ENCODE measurements at places on chromosomes 7 and 10.
A peak's percentile ranks its signal among the peaks of the same experiment; 100 is the strongest.

GRCh38 chr10:10703382-10703781, 314.3 kb upstream of the CELF2 start:
- DNase-seq, result no peak

DNA sequence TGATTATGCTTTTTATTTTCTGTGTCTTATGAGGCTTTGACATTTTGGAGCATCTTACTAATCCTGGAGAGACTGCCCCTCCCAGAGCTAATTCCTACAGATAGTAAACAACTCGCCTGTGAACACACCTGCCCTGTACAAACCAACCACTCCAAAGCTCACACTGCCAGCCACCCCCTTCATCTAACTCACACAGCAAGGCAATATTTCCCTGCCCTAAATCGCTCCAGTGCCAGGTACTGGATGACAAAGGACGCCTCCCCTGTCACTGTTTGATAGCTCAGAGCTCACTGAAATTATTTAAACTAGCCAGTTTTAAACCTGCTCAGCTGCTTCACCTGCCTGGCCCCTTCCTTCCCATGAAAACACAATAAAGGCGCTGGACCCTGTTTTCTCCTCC, 535.1 kb upstream of the CELF2 start:
- DNase-seq, result no peak

DNA sequence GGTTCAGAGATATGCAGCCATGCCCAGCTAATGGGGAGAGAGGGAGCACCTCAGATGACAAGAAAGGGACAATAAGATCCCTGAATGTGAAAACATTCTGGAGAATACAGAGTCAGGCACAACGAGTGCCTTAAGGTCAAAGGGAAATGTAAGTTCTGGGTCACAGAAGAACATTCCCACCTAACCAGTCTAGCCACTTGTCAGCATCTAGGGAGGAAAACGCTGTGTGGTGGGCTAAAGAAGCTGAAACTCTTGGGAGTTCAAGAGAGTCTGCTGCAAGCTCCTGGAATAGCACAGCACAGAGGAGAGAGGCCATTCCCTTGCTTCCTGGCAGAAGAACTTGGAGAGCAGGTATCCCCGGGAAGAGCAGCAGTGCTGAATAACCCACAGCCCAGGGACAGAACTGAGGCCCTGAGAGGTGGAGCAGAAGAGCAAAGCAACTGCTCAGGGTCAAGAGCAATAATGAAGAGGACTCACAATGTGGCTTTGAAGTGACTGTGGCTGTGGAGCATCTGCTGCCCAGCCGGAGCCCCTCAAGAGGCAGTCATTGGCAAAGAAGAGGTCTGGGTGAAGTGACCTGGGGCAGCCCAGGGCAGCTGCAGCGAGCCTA, 182.3 kb downstream of the NPSR1 start:
- no peak for DNase-seq

DNA sequence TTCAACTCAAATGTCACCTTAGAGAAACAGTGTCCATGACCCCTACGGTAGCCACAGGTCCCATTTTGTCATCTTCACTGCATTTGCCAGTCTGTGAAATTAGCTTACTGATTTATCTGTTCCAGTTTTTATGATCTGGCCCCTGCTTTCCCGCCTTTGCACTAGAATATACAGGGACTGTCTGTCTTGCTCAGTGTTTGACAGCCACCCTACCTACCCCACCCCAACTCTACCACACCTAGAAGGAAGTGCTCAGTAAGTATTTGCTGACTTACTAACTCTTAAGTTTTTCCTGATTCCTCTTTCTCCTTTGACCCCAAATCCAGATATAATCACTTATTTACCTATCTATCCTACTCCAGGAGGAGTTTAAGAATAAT, 49.5 kb downstream of the CREB3L2 start:
- no peak for DNase-seq

DNA sequence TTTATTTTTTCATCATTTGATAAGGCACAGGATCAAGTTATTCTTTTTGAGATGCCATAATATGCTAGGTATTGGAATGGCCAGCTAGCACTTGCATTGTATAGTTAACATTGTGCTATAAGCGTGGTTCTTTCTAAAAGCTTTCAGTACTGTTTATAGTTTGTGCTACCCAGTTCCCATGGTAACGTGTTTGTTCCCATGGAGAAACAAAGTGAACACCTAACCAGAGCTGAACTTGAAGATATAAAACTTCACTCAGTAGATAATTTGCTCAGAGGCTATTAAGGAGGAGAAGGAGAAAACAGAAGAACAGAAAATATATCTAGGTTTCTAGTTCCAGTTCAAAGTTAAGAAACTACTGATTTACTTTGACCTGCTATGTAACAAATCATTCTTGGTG, 23.6 kb upstream of the ITGB8 start:
- no peak for DNase-seq

DNA sequence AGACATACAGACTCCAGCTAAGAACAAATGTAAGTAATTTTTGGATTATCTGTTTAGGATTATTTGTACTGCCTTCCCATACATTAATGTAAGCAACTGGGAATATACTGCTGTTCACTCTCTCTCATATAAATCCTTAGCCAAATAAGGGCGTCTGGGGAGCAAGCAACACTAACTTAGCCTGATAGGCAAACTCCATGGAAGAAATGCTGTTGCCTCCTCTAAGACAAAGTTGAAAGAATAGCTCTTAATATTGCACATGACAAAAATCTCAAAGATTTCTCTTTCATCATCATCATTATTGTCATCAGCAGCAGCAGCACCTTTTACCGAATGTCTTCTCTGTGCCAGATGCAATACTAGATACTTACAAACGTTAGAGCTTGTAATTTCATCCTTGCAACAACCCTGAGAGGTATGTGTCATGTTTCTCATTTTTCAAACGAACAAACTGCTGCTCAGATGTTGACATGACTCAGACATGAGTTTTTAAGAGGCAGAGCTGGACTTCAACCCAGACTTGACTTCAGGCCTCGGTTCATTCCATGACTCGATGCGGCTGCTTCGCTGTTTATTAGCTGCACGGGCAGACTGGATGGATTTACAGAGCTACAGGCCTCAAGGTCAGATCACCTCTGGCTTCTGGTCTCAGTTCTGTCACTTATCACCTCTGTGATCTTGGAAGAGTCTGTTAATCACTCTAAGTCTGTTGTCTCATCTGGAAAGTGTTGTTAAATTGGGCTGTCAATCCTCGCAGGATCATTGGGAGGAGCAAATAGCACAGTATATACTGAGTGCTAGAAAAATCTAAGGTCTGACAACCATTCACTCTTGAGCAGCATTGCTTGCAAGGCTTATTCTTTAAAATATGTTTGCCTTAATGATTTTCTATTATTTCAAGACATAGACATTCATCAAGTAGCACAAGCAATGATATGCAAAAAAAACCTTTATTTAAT, 126.3 kb upstream of the CELF2 start:
- no peak for DNase-seq

GRCh38 chr10:24849051-24849450, 103.4 kb downstream of the PRTFDC1 start:
- peak; percentile 57 for DNase-seq

DNA sequence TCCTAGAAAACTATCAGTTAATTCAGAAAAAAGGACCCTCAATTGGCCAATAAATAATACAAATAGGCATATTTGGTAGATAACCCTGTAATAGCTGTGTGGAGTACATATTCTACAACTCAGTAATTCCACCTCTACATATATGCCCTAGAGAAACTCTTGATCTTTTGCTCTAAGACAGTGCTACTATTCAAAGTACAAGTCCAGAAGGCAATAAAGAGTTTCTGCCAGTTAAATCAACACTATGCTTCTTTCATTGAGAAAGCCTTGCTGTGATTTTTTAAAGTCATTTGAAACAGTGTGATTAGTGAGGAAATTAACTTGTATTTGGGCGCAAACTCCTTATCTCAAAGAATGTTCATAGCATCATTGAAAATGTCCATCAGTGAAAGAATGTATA, 75.6 kb downstream of the ZNRF2 start:
- DNase-seq, result no peak
